Neuronal stem cell (in vitro differentiated cells): ENCODE measurements at places on chromosomes 12 and 14.

GRCh38 chr12:96248136-96248931 lies 54.2 kb downstream of the ELK3 start:
- peaks cover 28% of the 10 kb centered on the region for H3K36me3 ChIP-seq
- H3K4me1 ChIP-seq: no peaks in the 10 kb centered on the region
- DNase-seq: no peak
- H3K4me3 ChIP-seq: no peak overlapping the region

- no peak overlapping the region for H3K4me3 ChIP-seq
- DNase-seq: peak; percentile 81
- peaks cover 23% of the 10 kb centered on the region for H3K27me3 ChIP-seq
- peaks cover 3% of the 10 kb centered on the region for H3K4me1 ChIP-seq
- no peak overlapping the region for H3K27ac ChIP-seq
Measured at GRCh38 chr12:3073438-3074250, 3.5 kb upstream of the TSPAN9 start.

DNA sequence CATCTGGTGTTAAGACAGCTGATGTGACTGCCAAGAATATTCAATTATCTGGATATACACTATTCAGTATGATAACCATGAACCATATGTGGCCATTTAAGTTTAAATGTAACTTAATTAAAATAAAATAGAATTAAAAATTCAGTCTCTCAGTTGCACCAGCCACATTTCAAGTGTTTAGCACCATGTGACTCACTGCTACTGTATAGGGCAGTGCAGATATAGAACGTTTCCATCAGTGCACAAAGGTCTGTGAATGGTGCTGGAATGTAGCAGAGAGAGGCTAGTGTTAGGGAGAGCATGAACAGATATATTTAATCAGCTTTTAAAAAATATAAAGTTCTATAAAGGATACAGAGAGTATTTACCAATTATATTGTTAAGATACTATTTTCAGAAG lies 28.7 kb downstream of the ARID4A start:
- H3K27ac ChIP-seq: no peak overlapping the region
- H3K36me3 ChIP-seq: peaks cover 83% of the 10 kb centered on the region
- no peak for DNase-seq
- peaks cover 4% of the 10 kb centered on the region for H3K4me1 ChIP-seq

DNA sequence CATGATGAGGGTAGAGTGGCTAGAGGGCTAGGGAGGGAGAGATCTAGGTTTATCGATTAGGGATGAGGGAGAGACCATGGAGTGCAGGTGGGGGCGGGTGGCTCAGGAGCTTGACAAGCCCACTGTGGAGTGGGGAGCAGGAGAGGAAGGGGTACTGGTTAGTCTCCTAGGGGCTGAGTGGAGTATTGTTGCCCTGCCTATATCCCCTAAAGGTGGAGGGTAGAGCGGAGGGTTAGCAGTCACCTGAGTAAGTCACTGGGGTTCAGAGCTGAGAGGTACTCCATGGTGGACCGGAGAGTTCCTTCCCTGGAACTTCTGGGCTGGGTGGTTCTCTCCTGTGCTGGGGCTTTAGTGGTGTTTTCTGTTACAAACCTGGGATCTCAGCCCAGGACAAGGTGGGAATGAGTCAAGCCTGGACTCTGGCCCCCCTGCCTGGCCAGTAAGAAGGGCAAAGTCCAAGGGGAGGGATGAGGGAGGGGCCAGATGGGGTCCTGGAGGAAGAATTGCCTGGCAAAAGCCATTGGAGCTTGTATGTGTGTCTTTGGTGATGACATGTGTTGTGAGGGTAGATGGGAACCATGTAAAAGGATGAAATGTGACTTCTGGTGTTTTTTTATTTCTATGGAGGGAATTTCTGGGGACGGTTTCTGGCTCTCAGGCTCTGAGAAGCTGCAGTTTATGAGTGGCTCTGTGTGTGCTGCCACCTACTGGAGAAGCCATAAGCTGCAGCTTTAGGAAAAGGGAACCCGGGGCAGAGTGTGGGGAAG lies at the start of gene CIDEB:
Gene CIDEB, minus strand, starts transcription at position 403 of the 767 bp plus-strand sequence. Its CDS starts 119 bp downstream, at position 284.
- peaks cover 77% of the 10 kb centered on the region for H3K36me3 ChIP-seq
- H3K27me3 ChIP-seq: no peaks in the 10 kb centered on the region
- no peak within 1 kb of the TSS for H3K4me3 ChIP-seq
- no peak within 1 kb of the TSS for H3K27ac ChIP-seq

- no peaks in the 10 kb centered on the region for H3K27me3 ChIP-seq
- no peak for DNase-seq
- no peak overlapping the region for H3K4me3 ChIP-seq
Measured at GRCh38 chr14:76456891-76457586, 81.1 kb downstream of the ESRRB start.

DNA sequence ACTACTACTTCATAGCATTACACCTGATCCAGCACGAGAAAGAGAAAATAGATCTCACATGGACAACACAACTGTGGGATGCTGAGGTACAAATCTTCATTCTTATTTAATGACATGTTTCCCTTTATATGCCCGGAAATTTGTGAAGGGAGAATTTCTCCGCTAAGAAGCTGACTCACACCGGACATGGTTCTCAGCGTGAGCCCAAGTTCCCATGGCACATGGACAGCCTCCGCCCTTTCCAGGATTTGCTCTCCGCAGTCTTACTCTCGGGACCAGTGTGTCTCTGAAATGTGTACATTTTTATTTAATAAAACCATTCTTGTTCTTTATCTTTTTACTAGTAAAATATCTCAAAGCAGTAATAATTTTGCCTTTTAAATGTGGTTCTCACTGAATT lies 1154.8 kb downstream of the TMEM121 start:
- no peak overlapping the region for H3K27ac ChIP-seq
- no peak overlapping the region for H3K4me3 ChIP-seq
- no peaks in the 10 kb centered on the region for H3K27me3 ChIP-seq
- H3K4me1 ChIP-seq: no peaks in the 10 kb centered on the region
- no peaks in the 10 kb centered on the region for H3K36me3 ChIP-seq

- H3K4me3 ChIP-seq: no peak overlapping the region
- no peak for DNase-seq
- H3K27me3 ChIP-seq: no peaks in the 10 kb centered on the region
Measured at GRCh38 chr14:60254176-60254575, 5.2 kb downstream of the PPM1A start.

DNA sequence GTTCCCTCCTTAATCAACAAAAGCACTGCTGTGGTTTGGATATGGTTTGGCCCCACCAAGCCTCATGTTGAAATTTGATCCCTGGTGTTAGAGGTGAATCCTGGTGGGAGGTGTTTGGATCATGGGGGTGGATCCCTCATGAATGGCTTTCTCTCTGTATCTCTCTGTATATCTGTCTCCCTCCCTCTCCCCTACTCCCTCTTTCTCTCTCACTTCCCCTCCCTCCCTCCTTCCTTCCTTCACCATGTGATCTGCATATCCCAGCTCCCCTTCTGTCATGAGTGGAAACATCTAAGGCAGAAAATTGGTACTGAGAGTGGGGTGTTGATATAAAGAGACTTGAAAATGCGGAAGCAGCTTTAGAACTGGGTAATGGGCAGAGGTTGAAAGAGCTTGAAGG lies 5.2 kb downstream of the GSKIP start:
- H3K27me3 ChIP-seq: no peaks in the 10 kb centered on the region
- DNase-seq: no peak
- H3K4me3 ChIP-seq: no peak overlapping the region
- H3K4me1 ChIP-seq: no peaks in the 10 kb centered on the region

- H3K27ac ChIP-seq: no peak overlapping the region
- H3K4me3 ChIP-seq: no peak overlapping the region
- H3K27me3 ChIP-seq: no peaks in the 10 kb centered on the region
- H3K36me3 ChIP-seq: no peaks in the 10 kb centered on the region
- no peaks in the 10 kb centered on the region for H3K4me1 ChIP-seq
Measured at GRCh38 chr12:128938886-128939285, 85.6 kb downstream of the GLT1D1 start.

- H3K4me1 ChIP-seq: no peaks in the 10 kb centered on the region
- H3K27ac ChIP-seq: no peak overlapping the region
- no peak for DNase-seq
- no peaks in the 10 kb centered on the region for H3K27me3 ChIP-seq
- H3K4me3 ChIP-seq: no peak overlapping the region
- no peaks in the 10 kb centered on the region for H3K36me3 ChIP-seq
Measured at GRCh38 chr12:80293347-80293746, 150.7 kb upstream of the PTPRQ start.

DNA sequence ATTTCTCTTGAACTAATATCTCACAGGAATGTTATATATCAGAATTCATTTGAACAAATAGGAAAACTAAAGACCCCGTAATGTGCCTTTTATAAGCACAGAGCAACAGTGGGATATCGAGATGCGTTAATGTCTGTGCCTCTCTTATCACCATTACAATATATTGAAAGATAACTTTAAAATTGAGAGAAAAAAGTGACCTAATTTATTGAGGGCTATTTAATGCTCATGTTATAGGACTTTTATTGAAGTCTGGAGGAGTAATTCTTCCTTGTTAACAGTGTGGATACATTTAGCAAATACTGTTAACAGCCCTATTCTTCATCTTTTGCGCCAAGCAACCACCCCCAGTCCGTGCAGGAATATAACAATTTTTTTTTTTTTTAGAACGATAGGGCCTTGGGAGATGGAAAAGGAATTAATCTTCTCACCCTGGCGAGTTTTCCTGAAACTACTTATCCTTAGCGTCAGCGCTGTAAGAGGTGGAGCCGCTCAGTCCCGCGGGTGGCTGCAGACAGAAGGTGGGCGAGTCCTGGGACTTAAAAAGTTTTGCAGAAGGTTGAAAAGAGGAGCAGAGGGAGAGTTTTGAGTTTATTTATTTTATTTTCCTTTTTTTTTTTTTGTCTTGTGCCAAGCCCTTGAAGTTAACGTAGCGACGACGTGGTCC lies 11.0 kb downstream of the FOXG1 start:
- peaks cover 15% of the 10 kb centered on the region for H3K4me1 ChIP-seq
- H3K36me3 ChIP-seq: no peaks in the 10 kb centered on the region
- DNase-seq: no peak
- no peak overlapping the region for H3K4me3 ChIP-seq
- H3K27me3 ChIP-seq: no peaks in the 10 kb centered on the region
- no peak overlapping the region for H3K27ac ChIP-seq

DNA sequence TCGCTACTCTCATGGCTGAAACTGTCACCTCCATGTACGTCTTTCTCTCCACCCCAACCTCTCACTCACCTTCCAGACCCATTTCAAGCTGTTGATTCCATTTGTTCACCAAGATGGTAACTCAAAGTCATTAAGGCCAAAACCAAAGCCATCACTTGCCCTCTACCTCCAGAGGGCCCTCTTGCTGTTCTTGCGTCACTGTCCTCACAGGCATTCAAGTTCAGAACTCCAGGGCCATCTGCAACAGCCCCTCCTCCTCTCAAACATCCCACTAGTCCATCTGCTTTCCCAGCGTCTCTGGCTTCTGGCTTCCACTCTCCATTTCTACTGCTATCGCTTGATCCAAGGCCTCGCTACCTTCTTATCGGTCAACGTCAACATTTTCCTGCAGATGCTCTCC lies 74.5 kb downstream of the VWF start:
- no peaks in the 10 kb centered on the region for H3K4me1 ChIP-seq
- no peak overlapping the region for H3K4me3 ChIP-seq
- H3K36me3 ChIP-seq: no peaks in the 10 kb centered on the region

- no peak overlapping the region for H3K27ac ChIP-seq
- H3K4me3 ChIP-seq: no peak overlapping the region
- H3K4me1 ChIP-seq: no peaks in the 10 kb centered on the region
- no peak for DNase-seq
Measured at GRCh38 chr12:67026487-67027246, 242.5 kb upstream of the CAND1 start.

GRCh38 chr14:73180385-73180805 lies 44.1 kb downstream of the PSEN1 start:
- H3K27me3 ChIP-seq: no peaks in the 10 kb centered on the region
- peaks cover 5% of the 10 kb centered on the region for H3K36me3 ChIP-seq
- no peak overlapping the region for H3K4me3 ChIP-seq
- H3K27ac ChIP-seq: no peak overlapping the region
- peaks cover 3% of the 10 kb centered on the region for H3K4me1 ChIP-seq
- DNase-seq: no peak
